ENCODE measurements at places on chromosomes 6 and 20. TPM values are rescaled to one million over a fixed set of nuclear protein-coding genes. Genes with fewer than 3 reads are reported as not detected.

Gene SOX4
- total RNA-seq, result 8.8 TPM

- peak; percentile 19 for DNase-seq
Observed at GRCh38 chr20:51747182-51747911, 20.8 kb downstream of the ATP9A start.

GRCh38 chr6:2790588-2791449 lies 25.6 kb downstream of the WRNIP1 start:
- DNase-seq, result peak; percentile 79

GRCh38 chr20:59605601-59606364 lies 1.4 kb downstream of the PHACTR3 start:
- DNase-seq, result no peak

Gene FNDC1
- 0.02 TPM for total RNA-seq

DNA sequence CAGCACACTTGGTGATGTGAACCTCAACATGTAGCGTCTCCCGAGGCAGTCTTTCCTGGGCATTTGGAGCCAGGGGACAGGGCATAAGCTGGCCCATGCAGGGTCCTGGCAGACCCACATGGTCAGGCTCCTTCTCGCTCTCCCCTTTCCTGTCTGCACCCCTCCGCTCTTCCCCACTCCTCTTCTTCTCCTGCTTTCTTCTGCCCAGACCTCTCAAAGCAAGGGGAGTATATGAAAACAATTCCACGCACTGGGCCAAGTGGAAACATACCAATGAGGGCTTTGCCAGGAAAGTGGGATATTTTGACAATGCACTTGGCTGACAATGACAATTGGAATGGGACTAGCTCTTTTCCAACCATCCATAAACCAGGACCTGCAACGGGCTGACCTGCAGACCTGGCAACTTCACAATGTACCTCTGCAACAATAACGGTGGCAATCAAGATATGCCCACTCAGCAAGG lies 58.9 kb upstream of the TRAF3IP2 start:
- DNase-seq, result no peak

Measured in A172 (cell line).